ENCODE measurements at places on chromosomes 11 and 22.

- H3K27me3 ChIP-seq = peaks cover 23% of the 10 kb centered on the region
- no peak for DNase-seq
- peaks cover 9% of the 10 kb centered on the region for H3K4me1 ChIP-seq
- no peak overlapping the region for H3K4me3 ChIP-seq
- no peaks in the 10 kb centered on the region for H3K36me3 ChIP-seq
- no peak overlapping the region for H3K27ac ChIP-seq
These were observed 10.9 kb downstream of the INS start for GRCh38 chr11:2149864-2150847.

GRCh38 chr11:44083906-44084305 lies 11.6 kb upstream of the EXT2 start:
- H3K27ac ChIP-seq = no peak overlapping the region
- H3K27me3 ChIP-seq = no peaks in the 10 kb centered on the region
- H3K4me3 ChIP-seq = no peak overlapping the region
- no peak for DNase-seq

- H3K4me3 ChIP-seq = no peak overlapping the region
- H3K27ac ChIP-seq = no peak overlapping the region
- H3K4me1 ChIP-seq = no peaks in the 10 kb centered on the region
- no peaks in the 10 kb centered on the region for H3K27me3 ChIP-seq
These were observed 327.3 kb upstream of the PITPNB start for GRCh38 chr22:28246397-28246796.

GRCh38 chr22:27152033-27152432 lies 494.6 kb downstream of the MIAT start:
- H3K27ac ChIP-seq = no peak overlapping the region
- H3K4me3 ChIP-seq = no peak overlapping the region
- DNase-seq = no peak
- no peaks in the 10 kb centered on the region for H3K27me3 ChIP-seq

DNA sequence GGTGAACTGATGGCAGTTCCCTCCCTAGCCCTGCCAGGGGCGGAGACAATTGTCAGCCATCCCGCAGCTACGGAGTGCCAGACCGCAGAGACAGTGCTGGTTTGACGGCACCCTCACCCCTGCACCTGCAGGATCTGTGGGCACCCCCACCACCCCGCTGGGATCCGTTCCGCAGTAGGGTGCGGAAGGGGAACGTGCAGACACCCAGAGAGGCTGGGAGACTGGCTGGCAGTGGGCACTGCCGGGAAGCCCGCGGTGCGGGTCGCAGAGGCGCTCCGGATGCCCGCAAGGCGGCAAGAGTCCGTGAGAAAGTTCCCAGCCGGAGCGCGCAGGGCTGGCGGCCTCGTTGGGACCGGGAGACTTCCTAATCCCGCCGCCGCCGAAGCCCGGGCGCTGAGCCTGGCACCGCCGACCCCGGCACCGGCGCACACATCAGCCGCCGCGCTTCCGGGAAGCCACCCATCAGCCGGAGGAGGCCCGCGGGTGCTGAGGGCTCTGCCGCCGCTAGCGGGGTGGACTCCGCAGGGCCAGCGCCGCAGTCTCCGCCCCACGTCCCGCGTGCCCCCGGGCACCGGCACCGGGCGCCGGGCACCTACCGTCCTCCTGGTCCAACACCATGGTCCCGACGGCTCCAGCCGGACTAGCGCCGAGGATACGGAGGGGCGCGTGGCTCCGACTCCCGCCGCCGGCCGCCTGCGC lies 4.3 kb upstream of the LMO1 start:
- peaks cover 13% of the 10 kb centered on the region for H3K4me1 ChIP-seq
- no peak overlapping the region for H3K27ac ChIP-seq
- no peak for DNase-seq
- peak overlapping the region; percentile 55 for H3K4me3 ChIP-seq
- peaks cover 76% of the 10 kb centered on the region for H3K27me3 ChIP-seq
- no peaks in the 10 kb centered on the region for H3K36me3 ChIP-seq

DNA sequence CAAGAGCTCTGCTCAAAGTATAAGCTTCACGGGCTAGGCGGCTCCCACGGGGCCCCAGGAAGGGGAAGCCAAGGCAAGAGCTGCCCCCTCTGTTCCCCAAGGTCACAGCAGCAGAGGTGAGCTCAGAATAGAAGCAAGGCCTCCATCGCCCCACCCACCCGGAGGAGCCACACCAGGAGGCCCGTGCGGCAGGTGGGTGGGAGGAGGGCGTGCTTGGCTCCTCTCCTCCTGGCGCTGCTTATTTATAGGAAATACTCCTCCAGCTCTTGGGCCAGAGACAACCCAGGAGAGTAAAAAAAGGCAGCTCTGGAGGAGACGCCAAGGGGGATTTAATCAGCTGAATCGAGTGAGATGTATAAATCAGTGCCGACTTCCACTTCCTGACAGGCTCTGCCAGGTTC lies 87.8 kb downstream of the FEZ1 start:
- H3K36me3 ChIP-seq = no peaks in the 10 kb centered on the region
- peaks cover 13% of the 10 kb centered on the region for H3K27me3 ChIP-seq
- DNase-seq = no peak
- no peaks in the 10 kb centered on the region for H3K4me1 ChIP-seq
- H3K4me3 ChIP-seq = no peak overlapping the region

GRCh38 chr22:32829451-32829851 lies 27.9 kb downstream of the TIMP3 start:
- no peak overlapping the region for H3K4me3 ChIP-seq
- H3K36me3 ChIP-seq = peaks cover 37% of the 10 kb centered on the region
- H3K27ac ChIP-seq = peak overlapping the region; percentile 85
- H3K4me1 ChIP-seq = peaks cover 100% of the 10 kb centered on the region

Measured in esophagus muscularis mucosa (tissue), 4 donors.